Cardiac muscle cell (in vitro differentiated cells and primary cell): ENCODE measurements at places on chromosomes 2 and 18. TPM values are rescaled to one million over a fixed set of nuclear protein-coding genes. Genes with fewer than 3 reads are reported as not detected.

DNA sequence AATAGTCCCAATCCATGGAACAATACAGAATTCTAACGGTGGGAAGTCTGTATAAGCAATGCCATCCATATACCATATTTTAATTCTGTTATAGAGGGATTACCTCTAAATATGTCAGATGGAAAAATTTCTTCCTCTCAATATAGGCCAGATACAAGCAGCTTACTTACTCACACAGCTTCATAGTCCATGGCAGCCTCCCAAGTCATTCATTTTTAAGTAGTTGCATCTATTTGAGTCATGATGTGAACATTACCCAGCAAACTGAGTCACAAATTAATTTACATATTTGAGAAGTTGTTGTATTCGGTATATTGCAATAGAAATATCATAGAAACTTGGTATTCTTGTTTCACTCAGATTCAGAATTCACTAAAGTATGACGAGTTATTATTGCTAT, 20.3 kb downstream of the TBR1 start:
- H3K27ac ChIP-seq = no peak overlapping the region
- H3K27me3 ChIP-seq = no peaks in the 10 kb centered on the region
- no peak overlapping the region for H3K4me3 ChIP-seq
- DNase-seq = peak; percentile 58

- peaks cover 9% of the 10 kb centered on the region for H3K4me1 ChIP-seq
- H3K27me3 ChIP-seq = no peaks in the 10 kb centered on the region
- no peak overlapping the region for H3K4me3 ChIP-seq
- H3K36me3 ChIP-seq = no peaks in the 10 kb centered on the region
These were observed 761.5 kb upstream of the SOX11 start for GRCh38 chr2:4930704-4931103.

The ADAM23 gene
- total RNA-seq = 9.3 and 11.3 TPM in 2 replicates

- no peaks in the 10 kb centered on the region for H3K4me1 ChIP-seq
- DNase-seq = no peak
- peaks cover 88% of the 10 kb centered on the region for H3K27me3 ChIP-seq
- no peak overlapping the region for H3K27ac ChIP-seq
These were observed 12.9 kb upstream of the ANKRD53 start for GRCh38 chr2:70965506-70965905.

The NEMP2 gene
- total RNA-seq = 1.6 and 5.4 TPM in 2 replicates

DNA sequence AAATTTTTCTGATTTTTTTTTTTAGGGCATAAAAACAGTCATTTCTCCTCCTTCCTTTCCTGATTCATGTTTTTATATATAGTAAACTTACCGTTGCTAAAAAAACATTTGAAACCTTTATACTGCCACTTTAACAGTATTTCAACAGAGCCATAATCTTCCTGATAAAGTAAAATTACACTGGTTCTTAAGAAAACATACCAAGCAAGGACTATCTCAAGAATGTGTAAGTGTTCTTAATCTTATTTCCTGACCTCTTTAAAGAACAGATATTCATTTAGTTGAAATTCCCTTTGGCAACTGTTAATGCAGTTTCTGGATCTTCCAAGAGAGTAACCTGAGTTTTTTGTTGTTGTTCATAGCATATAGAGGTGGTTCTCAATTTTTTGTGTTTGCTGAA, 26.6 kb upstream of the COLEC12 start:
- no peak overlapping the region for H3K27ac ChIP-seq
- no peak overlapping the region for H3K4me3 ChIP-seq
- no peak for DNase-seq
- H3K36me3 ChIP-seq = no peaks in the 10 kb centered on the region

GRCh38 chr2:235264512-235264911, 229.3 kb upstream of the AGAP1 start:
- no peaks in the 10 kb centered on the region for H3K27me3 ChIP-seq
- no peaks in the 10 kb centered on the region for H3K4me1 ChIP-seq
- no peak overlapping the region for H3K4me3 ChIP-seq
- no peaks in the 10 kb centered on the region for H3K36me3 ChIP-seq
- no peak overlapping the region for H3K27ac ChIP-seq

GRCh38 chr2:99624677-99625076, 134.9 kb upstream of the REV1 start:
- H3K27ac ChIP-seq = no peak overlapping the region
- no peaks in the 10 kb centered on the region for H3K36me3 ChIP-seq
- H3K4me1 ChIP-seq = peaks cover 9% of the 10 kb centered on the region
- no peaks in the 10 kb centered on the region for H3K27me3 ChIP-seq

DNA sequence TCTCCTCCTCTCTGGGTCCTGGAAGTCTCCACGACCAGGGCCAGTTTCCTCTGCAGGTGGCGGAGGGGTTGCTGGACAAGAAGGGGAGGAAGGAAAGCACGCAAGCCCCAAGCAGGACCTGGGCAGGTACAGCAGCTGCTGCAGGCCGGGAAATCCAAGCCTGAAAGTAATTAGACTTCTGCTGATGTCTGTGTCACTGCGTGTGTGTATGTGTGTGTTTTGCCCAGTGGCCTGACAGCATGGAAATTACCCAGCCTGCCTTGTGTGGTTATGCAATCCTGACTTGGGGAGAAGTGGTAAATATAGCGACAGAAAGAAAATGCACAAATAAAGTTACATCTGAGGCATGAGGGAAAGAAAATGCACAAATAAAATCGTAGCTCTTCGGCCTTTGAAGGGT, 121.8 kb upstream of the ZBTB14 start:
- H3K4me3 ChIP-seq = no peak overlapping the region
- H3K27me3 ChIP-seq = no peaks in the 10 kb centered on the region
- H3K4me1 ChIP-seq = peaks cover 21% of the 10 kb centered on the region
- DNase-seq = peak; percentile 42

The SLC16A14 gene
- 1.7 and 7.5 TPM in 2 replicates for total RNA-seq

- no peaks in the 10 kb centered on the region for H3K36me3 ChIP-seq
- no peak for DNase-seq
- no peak overlapping the region for H3K4me3 ChIP-seq
- H3K27ac ChIP-seq = no peak overlapping the region
- H3K4me1 ChIP-seq = peaks cover 5% of the 10 kb centered on the region
These were observed 103.6 kb downstream of the FAM210A start for GRCh38 chr18:13622751-13623150.

GRCh38 chr2:31231571-31232302, 2.2 kb upstream of the EHD3 start:
- H3K27ac ChIP-seq = peak overlapping the region; percentile 39
- no peak overlapping the region for H3K4me3 ChIP-seq
- H3K4me1 ChIP-seq = peaks cover 21% of the 10 kb centered on the region
- DNase-seq = peak; percentile 76
- H3K36me3 ChIP-seq = no peaks in the 10 kb centered on the region

DNA sequence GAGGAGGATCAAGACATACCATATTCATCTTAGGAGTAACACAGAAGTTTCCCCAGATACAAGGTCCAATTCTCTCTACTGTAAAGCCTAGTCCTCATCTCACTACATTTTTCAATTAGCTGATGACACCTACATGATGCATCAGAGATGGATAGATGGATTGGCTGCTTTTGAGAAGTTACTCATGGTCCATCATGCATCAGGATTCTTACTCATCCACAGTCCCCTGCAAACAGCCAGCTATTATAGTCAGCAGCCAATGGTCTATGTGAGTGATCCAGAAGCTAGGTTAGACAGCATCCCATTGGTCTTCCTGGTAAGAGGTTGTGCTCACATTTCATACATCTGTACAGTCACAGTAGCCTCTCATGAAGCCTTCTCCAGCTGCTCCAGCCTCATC, 154.5 kb upstream of the NRP2 start:
- no peaks in the 10 kb centered on the region for H3K36me3 ChIP-seq
- no peak for DNase-seq
- H3K27ac ChIP-seq = no peak overlapping the region
- H3K4me3 ChIP-seq = no peak overlapping the region

DNA sequence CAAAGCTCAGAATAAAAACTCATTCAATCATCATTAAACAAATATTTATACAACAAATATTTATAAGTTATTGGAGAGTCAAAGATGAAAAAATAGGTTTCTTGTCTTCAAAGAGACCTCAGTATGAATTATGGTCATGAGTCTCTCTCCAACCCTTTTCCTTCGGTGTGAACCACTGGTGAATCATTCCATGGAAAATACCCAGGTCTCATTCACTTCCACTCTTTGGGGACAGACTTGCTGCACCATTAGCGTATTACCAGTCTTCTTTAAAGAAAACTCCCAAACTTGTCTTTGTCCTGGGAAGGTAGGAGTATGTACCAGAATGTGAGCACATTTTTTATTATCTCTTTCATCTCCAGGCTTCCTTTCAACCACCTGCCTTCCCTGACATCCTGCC, 257.4 kb upstream of the RBMS1 start:
- H3K27ac ChIP-seq = no peak overlapping the region
- H3K36me3 ChIP-seq = no peaks in the 10 kb centered on the region
- no peak for DNase-seq
- no peaks in the 10 kb centered on the region for H3K4me1 ChIP-seq
- H3K27me3 ChIP-seq = no peaks in the 10 kb centered on the region

The ZRANB3 gene
- 5.0 and 8.8 TPM in 2 replicates for total RNA-seq

DNA sequence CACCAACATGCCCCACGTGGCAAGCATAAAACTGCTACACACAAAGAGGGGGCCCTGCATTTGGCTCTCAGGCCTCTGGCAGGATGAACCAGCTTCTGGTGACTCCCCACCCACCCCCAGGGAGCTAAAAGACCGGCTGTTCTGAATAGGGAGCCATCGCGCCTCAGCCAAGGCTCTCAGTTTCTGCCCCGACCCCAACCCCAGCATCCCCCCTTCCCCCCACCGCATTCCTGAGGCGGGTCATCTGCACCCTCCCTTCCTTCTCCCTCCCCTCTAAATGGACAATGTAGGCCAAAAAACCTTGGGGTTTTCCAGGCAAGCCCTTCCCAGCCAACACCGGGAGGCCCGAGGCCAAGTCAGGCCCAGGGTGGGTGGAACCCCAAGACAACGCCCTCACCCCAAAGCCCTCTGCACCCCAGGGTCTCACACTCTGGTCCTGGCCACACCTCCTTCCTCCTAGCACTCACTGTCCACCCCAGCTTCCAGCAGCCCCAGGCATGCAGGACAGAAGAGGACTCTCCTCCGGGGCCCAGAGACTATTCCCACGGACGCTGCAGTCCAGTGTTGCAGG, 5.7 kb downstream of the CYP26B1 start:
- no peak overlapping the region for H3K4me3 ChIP-seq
- peaks cover 6% of the 10 kb centered on the region for H3K4me1 ChIP-seq
- H3K27ac ChIP-seq = no peak overlapping the region
- no peak for DNase-seq

DNA sequence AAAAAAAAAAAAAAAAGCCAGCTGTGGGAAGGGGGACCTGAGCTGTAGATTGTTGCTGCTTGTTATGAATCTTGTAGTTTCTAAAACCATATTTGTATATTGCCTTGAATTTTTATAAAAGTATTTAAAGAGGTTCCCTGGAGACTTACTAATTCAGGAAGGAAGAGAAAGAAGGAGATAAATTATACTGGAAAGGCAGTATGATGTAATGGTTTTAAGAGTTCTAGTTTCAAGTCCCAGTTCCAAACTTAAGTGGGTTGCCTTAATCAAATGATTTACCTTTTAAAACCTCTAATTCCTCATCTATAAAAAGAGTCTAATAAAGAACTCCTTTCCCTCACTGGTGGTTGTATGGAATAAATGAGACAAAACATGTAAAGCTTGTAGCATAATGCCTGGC, 62.2 kb downstream of the PTRHD1 start:
- H3K36me3 ChIP-seq = no peaks in the 10 kb centered on the region
- no peak overlapping the region for H3K4me3 ChIP-seq
- no peaks in the 10 kb centered on the region for H3K27me3 ChIP-seq
- no peak overlapping the region for H3K27ac ChIP-seq

- H3K27ac ChIP-seq = no peak overlapping the region
- no peaks in the 10 kb centered on the region for H3K27me3 ChIP-seq
- H3K36me3 ChIP-seq = no peaks in the 10 kb centered on the region
- peaks cover 7% of the 10 kb centered on the region for H3K4me1 ChIP-seq
- no peak overlapping the region for H3K4me3 ChIP-seq
- DNase-seq = peak; percentile 45
These were observed 32.1 kb upstream of the ZNF638 start for GRCh38 chr2:71299507-71299906.

DNA sequence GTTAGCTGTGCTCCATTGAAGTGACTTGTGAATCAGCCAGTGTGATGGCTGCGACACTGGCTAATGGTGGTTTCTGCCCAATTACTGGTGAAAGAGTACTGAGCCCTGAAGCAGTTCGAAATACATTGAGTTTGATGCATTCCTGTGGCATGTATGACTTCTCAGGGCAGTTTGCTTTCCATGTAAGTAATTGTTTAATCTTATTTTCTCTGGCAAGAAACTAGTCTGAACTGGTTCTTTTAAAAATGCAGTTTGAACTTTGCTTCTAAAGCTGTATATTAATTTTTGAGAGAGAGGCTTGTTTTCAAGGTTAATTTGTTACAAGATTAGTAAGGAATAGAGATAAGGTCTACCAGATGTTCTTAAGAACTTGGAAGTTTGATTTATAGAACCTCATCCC, 46.7 kb downstream of the GLS start:
- peak; percentile 36 for DNase-seq
- no peak overlapping the region for H3K27ac ChIP-seq

DNA sequence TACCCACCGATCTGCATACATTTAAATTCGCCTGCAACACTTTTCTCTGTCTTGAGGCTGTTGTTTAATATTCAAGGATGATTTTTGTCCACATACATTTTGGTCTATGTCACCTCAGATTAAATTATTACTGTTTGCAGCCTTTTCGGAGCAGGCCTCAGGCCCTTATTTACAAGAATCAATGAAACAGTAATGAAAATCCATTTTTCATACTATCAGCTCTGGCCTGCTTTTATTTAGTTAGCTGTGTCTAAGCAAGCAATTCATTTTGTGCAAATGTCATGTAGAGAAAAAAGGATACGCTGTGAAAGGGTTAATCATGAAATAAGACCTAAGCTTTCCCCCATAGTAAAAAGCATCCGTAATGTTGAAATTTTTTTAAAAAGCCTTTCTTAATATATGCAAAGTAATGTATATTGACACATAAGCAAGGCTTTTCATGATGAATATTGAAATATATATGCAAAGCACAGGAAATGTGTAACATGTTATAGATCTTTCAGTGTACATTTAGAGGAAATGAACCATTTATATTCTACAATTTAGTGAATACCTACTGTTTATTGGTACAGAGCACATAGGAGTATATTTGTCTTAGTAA, 1135.3 kb upstream of the ZEB2 start:
- H3K36me3 ChIP-seq = no peaks in the 10 kb centered on the region
- no peak for DNase-seq
- no peak overlapping the region for H3K4me3 ChIP-seq

DNA sequence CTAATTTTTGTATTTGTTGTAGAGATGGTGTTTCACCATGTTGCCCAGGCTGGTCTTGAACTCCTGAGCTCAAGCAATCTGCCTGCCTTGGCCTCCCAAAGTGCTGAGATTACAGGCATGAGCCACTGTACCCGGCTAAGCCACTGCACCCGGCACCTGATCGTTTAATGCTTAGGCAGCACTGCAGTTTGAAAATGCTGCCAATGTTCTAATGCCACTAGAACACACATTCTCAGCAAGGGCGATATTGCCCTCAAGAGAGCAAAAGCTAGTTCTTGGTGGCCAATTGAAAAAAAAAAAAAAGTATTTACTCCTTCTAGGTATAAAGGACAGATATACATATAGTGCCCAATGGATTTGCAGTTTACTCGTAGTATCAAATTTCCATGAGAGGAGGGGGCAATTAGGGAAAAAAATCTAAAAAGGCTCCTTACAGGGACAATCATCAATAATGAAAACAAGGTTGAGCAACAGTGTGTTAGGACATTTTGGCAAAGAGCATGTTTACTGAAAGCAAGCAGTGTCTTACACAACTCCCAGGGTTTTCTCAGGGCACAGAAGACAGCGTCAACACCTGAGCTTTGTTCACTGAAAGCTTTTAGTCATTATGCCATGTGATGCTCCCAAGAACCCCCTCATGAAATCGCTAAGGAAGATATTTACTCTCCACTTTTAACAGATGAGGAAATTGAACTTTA, 199.9 kb upstream of the PKDCC start:
- no peak overlapping the region for H3K27ac ChIP-seq
- H3K27me3 ChIP-seq = peaks cover 81% of the 10 kb centered on the region
- H3K4me3 ChIP-seq = no peak overlapping the region
- H3K36me3 ChIP-seq = no peaks in the 10 kb centered on the region
- DNase-seq = no peak
- no peaks in the 10 kb centered on the region for H3K4me1 ChIP-seq

The CD8B gene
- total RNA-seq = not detected in 2 replicates
